IMR-90 (cell line): ENCODE measurements at places on chromosomes 11 and 22. TPM values are rescaled to one million over a fixed set of nuclear protein-coding genes. Genes with fewer than 3 reads are reported as not detected.

GRCh38 chr11:104169091-104169490 lies 5.1 kb upstream of the PDGFD start:
- no peak overlapping the region for H3K27ac ChIP-seq
- no peak overlapping the region for H3K4me3 ChIP-seq
- H3K4me1 ChIP-seq = no peaks in the 10 kb centered on the region
- H3K36me3 ChIP-seq = no peaks in the 10 kb centered on the region

DNA sequence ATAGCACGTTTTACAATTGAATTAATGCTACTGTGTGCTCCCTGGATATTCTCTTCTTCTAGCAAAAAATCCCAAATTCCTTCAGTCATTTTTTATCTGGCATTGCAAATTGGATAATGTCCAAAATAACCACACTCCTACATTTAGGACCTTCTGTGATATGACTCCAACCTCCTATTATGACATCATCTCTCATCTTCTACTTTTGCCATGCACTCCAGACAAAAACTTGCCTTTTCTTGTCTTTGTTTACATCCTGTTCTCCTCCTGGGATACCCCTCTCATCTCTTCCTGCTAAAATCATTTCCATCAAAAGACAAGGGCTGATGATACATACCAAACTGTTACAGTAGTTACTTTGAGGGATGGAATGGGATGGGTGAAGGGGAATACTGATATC lies 20.6 kb upstream of the TMEM218 start:
- no peak overlapping the region for H3K27ac ChIP-seq
- DNase-seq = peak; percentile 55
- peaks cover 14% of the 10 kb centered on the region; the same call in 1 of the 2 replicates for H3K4me1 ChIP-seq
- peaks cover 2% of the 10 kb centered on the region; the same call in 1 of the 2 replicates for H3K27me3 ChIP-seq
- no peak overlapping the region for H3K4me3 ChIP-seq
- no peaks in the 10 kb centered on the region for H3K36me3 ChIP-seq

GRCh38 chr22:49146511-49146910 lies 681.2 kb downstream of the BRD1 start:
- no peaks in the 10 kb centered on the region for H3K27me3 ChIP-seq
- H3K4me3 ChIP-seq = no peak overlapping the region
- DNase-seq = no peak

GRCh38 chr11:14314127-14314526 lies 44.9 kb downstream of the RRAS2 start:
- peaks cover 26% of the 10 kb centered on the region for H3K4me1 ChIP-seq
- H3K4me3 ChIP-seq = no peak overlapping the region
- no peak overlapping the region for H3K27ac ChIP-seq
- H3K36me3 ChIP-seq = no peaks in the 10 kb centered on the region

DNA sequence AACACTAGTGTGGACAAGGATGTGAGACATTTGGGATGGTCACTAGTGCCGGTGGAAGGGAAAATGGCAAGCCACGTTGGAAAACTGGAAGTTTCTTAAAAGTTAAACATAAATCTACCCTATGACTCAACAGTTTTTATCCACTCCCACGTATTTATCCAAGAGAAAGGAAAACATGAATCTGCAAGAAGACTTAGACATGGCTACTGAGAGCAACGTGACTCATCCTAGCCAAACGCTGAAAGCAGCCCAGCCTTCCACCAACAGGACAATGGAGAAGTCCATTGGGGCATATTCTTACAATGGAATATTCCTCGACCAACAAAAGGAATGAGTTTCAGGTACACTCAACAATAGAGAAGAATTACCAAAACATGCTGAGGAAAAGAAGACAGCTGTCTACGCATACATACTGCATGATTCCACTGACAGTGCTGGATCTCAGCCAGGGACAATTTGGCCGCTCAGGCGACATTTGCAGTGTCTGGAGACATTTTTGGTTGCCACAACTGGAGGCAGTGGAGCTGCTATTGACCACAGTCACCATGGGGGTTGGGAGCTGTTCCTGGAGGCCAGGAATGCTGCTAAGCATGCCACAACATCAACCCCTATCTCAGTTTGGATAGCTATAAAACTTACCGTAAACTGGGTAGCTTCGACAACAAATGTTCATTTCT lies 21.2 kb downstream of the SYT13 start:
- no peak overlapping the region for H3K4me3 ChIP-seq
- no peak overlapping the region for H3K27ac ChIP-seq
- H3K36me3 ChIP-seq = no peaks in the 10 kb centered on the region
- DNase-seq = peak; percentile 87

The IGLL1 gene
- not detected in 2 replicates for total RNA-seq

The MS4A1 gene
- total RNA-seq = not detected in 2 replicates

The PNPLA5 gene
- 0.18 TPM in 1 of 2 replicates, not detected in the other for total RNA-seq
